ENCODE measurements at places on chromosomes 7 and 10.

DNA sequence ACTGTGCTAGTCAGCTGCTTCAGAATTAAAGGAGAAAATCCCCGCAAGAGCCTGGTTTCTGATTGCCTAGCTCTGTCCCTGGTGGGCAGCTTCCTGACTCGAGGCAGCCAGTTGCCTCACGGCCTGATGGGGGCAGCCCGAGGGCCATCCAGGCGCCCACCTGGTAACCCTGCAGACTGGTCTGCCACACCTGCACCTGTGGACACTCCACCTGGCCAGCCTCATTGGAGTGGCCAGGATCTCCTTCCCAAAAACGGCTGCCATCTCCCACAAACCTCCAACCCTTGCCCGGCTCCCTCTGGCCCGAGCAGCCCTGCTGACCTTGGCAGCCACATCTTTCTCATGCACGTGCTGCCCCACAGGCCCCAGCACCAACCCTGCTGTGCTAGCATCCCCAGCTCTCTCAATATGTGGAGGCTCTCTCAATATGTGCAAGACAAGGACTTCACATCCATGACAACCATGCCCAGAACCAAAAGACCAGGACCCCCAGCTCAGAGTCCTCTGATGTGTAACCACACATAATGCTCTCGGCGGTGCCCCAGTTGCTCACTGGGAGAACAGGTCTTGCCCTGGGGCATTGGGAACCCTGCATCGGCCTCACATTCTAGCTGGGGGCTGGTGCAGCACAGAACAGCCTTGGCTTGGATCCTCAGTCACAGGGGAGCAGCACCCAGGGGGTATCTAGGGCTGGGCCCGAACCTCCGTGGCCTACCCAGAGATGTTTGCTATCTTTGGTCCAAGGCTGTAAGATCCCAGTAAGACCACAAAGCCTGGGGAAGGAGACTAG is 14.6 kb downstream of the DRGX start:
- no peak for DNase-seq

- DNase-seq, result no peak
These were observed 85.3 kb upstream of the RET start for GRCh38 chr10:42991442-42992098.

DNA sequence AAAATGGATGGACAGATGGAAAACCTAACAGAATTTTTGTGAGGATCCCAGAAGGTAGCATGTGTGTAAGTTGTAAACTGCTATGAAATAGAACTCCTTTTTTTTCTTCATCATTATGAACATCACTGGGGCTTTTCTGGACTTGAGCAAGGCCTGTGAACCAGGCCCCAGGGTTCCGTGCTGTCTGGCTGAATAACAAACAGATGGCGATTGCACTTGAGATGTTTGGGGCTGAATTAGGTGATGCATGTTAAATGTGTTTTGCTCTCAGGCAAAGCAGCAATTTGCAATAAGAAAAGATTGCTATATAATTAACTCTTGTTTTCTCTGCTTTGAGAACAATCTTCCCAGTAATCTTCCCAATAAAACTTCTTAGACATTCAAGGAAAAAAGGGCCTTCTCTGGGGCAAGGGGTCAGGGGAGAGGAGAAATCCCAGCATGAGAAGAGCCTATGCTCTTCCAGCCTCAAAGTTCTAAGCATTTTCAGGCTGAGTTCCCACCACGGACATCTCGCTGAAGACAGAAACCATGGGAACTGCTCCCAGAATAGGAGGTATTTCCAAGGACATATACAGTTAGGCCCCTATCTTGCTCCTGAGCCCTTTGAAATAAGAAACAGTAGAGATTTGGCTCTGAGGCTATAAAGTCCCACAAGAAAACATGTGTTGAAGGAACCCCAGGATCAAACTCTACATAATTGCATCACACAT is 98.7 kb downstream of the ITIH5 start:
- no peak for DNase-seq

DNA sequence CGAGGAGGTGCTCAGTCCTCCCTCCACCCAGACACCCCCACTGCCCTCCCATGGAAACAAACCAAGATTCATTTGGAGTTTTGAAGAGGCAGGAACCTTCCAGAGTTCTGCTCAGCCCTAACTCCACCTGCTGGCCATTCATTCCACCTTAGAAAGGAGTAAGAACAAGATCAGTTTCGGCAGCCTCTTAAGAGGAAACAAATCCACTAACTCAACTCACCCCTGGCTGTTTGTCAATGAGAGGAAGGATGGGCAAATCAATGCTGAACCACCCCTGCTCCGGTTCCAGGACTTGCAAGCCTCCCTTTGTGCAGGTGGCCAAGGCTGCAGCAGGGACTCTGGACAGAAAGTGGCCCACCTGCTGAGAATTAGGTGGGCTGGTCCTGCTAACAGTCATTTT is 26.2 kb downstream of the CCDC3 start:
- DNase-seq, result no peak

DNA sequence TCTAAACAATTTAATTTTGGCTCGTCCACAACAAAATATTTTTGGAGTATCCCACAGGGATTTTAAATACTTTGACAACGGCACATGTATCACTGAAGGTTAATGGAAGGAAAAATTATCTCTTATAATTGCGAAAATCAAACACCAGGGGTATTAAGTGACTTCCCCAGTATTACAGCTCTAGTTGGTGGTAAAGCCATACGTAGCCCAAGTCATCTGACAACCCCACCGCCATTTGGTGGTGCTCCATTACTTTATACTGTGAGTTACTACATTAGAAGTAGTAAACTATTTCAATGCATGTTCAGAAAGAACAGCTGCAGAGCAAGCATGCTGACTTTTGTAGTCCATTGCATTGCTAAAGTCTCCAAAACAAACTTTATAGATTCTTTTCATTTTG is 179.7 kb downstream of the HGF start:
- no peak for DNase-seq
